ENCODE measurements at places on chromosomes 5 and 9.

DNA sequence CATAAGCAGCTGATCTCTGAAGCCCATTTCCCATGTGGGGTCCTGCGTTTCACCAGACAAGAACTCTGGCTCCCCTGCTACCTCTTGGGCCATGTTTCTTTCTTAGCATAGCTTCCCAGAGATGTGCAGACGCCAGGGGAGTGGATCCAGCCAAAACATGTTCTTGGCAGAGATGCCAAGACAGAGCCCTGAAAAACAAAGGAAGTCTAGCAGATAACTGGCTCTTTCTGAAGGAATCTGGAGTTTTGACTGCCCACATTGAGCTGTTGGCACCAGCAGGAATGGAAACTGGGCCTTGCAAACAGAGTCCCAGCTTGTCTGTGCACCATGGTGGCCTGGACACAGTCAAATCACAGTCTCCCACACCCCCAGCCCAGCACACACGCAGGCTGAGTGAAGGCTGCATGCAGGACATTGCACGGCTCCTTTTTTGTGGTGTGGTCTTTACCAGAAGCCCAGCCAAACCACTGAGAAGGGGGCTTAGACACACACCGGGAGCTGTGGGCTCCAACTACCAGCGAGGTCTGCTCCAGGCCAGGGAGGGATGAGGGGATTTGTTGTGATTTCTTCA is 114.7 kb downstream of the SNX18 start:
- no peak for DNase-seq

DNA sequence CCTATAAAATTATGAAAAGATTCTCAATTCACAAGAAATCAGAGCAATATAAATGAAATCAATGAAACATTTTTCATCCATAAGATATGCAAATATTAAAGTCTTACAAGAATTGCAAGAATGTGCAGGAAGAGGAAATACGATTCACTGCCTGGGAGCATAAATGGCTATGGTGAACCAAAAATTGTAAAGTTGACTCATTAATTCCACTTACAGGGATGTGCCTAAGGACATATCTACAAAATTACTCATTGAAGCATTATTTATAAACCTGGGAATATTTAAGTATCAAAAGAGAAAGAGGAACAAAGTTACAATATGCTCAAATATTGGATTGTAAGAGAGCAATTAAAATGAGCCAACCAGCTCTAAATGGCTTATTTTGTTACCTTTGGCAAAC is 6.9 kb upstream of the NIPSNAP3A start:
- DNase-seq, result no peak

GRCh38 chr5:114208120-114208519 is 153.8 kb upstream of the KCNN2 start:
- DNase-seq, result no peak

DNA sequence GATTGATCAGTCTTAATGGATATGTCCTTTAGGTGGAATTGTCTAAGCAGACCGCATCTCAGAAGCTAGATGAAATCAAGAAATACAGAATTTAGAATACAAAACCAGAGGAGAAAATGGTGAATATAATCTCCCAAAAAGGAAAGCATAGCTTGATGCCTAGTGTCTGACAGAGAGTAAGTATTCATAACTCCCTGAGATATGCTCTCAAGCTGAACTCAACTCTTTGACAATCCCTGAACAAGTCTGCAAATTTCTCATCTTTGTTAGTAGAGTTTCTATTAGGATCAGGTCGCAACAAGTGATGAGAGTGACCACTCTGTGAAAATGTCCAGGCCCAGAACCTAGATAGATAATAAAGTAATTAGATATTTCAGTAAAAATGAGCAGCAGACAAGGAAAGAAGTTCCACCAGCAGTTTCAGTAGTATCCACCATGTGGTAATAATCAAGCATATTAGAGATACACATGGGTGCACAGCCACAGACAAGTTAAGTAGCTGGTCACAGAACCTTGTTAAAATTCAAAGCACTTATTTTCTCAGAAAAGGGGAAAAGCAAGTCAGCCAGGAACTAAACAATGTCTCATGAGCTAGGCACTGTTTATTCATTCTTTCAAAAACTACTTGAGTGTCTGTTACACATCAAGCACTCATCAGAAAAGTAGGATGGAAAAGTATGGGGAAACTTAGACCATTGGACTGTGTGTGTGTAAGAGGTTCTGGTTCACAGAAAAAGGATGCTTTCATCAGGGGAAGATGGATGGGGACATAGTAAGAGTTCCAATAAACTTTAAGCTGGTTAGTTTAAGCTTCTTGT is 481.5 kb upstream of the TUSC1 start:
- DNase-seq, result no peak

- DNase-seq, result no peak
Measured at GRCh38 chr5:68305223-68305870, 89.8 kb downstream of the PIK3R1 start.

GRCh38 chr9:114288193-114289091 is 34.5 kb upstream of the ORM1 start:
- DNase-seq, result peak; percentile 45

DNA sequence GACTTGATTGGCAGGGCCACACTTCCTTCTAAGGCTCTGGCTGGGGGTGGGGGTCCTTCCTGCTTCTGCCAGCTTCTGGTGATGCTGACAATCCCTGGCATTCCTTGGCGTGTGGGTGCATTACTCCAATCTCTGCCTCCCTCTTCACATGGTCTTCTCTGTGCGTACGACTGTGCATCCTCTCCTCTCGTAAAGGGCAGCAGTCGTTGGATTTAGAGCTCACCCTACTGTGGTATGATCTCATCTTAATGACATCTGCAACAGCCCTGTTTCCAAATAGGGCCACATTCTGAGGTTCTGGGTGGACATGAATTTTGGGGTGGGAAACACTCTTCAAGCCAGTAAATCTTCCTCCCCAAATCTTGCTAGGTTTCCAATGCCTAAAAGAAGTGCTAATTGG is 36.8 kb downstream of the ROPN1L start:
- no peak for DNase-seq

Measured in HTR-8/SVneo (cell line).